ENCODE measurements at places on chromosomes 2 and 18. TPM values are rescaled to one million over a fixed set of nuclear protein-coding genes. Genes with fewer than 3 reads are reported as not detected.
A peak's percentile ranks its signal among the peaks of the same experiment; 100 is the strongest.

The BOD1L2 gene
- polyA plus RNA-seq, result not detected

The SCG2 gene
- polyA plus RNA-seq, result not detected

The STK25 gene
- 70.1 TPM for polyA plus RNA-seq

The DQX1 gene
- not detected for polyA plus RNA-seq

The CNTNAP5 gene
- polyA plus RNA-seq, result not detected

- no peaks in the 10 kb centered on the region for H3K27me3 ChIP-seq
- H3K27ac ChIP-seq, result no peak overlapping the region
- no peaks in the 10 kb centered on the region for H3K4me1 ChIP-seq
- H3K36me3 ChIP-seq, result no peaks in the 10 kb centered on the region
These were observed 378.0 kb upstream of the NRXN1 start for GRCh38 chr2:51409920-51410319.

- no peaks in the 10 kb centered on the region for H3K27me3 ChIP-seq
- no peak overlapping the region for H3K4me3 ChIP-seq
- no peaks in the 10 kb centered on the region for H3K36me3 ChIP-seq
- H3K4me1 ChIP-seq, result peaks cover 14% of the 10 kb centered on the region
- no peak for DNase-seq
These were observed 59.7 kb upstream of the ZC3H15 start for GRCh38 chr2:186426153-186427016.

- H3K27me3 ChIP-seq, result no peaks in the 10 kb centered on the region
- no peak for DNase-seq
- H3K4me3 ChIP-seq, result no peak overlapping the region
- H3K4me1 ChIP-seq, result peaks cover 12% of the 10 kb centered on the region
- no peaks in the 10 kb centered on the region for H3K36me3 ChIP-seq
These were observed 104.6 kb upstream of the RMDN2 start for GRCh38 chr2:37820471-37820986.

GRCh38 chr2:12321886-12322285, 394.9 kb upstream of the TRIB2 start:
- H3K36me3 ChIP-seq, result no peaks in the 10 kb centered on the region
- H3K4me1 ChIP-seq, result peaks cover 3% of the 10 kb centered on the region
- no peak for DNase-seq
- no peak overlapping the region for H3K4me3 ChIP-seq

DNA sequence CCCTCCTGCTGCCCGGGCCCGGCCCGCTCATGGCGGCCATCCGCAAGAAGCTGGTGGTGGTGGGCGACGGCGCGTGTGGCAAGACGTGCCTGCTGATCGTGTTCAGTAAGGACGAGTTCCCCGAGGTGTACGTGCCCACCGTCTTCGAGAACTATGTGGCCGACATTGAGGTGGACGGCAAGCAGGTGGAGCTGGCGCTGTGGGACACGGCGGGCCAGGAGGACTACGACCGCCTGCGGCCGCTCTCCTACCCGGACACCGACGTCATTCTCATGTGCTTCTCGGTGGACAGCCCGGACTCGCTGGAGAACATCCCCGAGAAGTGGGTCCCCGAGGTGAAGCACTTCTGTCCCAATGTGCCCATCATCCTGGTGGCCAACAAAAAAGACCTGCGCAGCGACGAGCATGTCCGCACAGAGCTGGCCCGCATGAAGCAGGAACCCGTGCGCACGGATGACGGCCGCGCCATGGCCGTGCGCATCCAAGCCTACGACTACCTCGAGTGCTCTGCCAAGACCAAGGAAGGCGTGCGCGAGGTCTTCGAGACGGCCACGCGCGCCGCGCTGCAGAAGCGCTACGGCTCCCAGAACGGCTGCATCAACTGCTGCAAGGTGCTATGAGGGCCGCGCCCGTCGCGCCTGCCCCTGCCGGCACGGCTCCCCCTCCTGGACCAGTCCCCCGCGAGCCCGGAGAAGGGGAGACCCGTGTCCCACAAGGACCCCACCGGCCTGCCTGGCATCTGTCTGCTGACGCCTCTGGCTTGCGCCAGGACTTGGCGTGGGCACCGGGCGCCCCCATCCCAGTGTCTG, 767 bp downstream of the RHOB start:
- H3K4me1 ChIP-seq, result peaks cover 3% of the 10 kb centered on the region
- DNase-seq, result peak; percentile 10
- peak overlapping the region; percentile 89 for H3K4me3 ChIP-seq
- peak overlapping the region; percentile 86 for H3K27ac ChIP-seq
- H3K27me3 ChIP-seq, result no peaks in the 10 kb centered on the region

DNA sequence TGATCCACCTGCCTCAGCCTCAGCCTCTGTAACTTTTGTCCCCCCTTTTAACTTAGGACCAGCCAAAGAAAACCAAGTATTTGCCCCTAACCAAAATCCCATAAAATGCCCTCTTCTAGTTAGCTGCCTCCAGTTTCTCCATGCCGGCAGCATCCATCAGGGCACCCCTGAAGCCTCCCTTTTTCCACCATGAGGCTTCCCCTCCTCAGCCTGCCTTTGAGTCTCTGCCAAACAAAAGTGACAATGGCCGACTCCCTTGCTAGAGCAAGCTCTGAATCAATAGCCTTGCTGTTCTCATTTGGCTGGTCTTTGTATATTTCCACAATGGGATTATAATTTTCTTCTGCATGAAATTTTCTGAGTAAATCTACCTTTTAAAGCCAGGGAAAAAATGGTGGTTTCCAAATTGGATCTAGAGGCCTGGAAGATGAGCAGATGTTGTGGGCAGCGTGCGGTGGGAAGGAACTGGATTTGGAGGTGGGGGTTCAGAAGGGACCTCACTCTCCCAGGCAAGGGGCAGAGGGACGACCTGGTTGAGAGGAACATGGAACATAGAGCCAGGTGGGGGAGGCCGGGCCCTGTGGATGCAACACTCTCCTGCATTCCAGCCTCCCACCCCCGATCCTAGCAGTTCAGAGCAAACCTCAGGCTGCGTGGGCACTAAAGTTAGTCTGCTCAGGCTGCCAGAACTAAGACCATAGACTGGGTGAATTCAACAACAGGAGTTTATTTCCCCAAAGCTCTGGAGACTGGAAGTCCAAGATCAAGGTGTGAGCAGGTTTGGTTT, 80.6 kb downstream of the HS6ST1 start:
- peaks cover 6% of the 10 kb centered on the region for H3K4me1 ChIP-seq
- H3K27me3 ChIP-seq, result peaks cover 4% of the 10 kb centered on the region
- no peaks in the 10 kb centered on the region for H3K36me3 ChIP-seq

GRCh38 chr18:35422237-35422636, 45.1 kb upstream of the ZNF396 start:
- H3K4me3 ChIP-seq, result no peak overlapping the region
- H3K27me3 ChIP-seq, result no peaks in the 10 kb centered on the region
- DNase-seq, result no peak
- H3K27ac ChIP-seq, result no peak overlapping the region
- H3K4me1 ChIP-seq, result no peaks in the 10 kb centered on the region
- no peaks in the 10 kb centered on the region for H3K36me3 ChIP-seq

GRCh38 chr18:11276678-11277077, 127.3 kb upstream of the PIEZO2 start:
- H3K36me3 ChIP-seq, result no peaks in the 10 kb centered on the region
- no peak overlapping the region for H3K27ac ChIP-seq
- H3K4me3 ChIP-seq, result no peak overlapping the region
- DNase-seq, result no peak
- H3K4me1 ChIP-seq, result no peaks in the 10 kb centered on the region

GRCh38 chr2:43469713-43470112, 126.1 kb downstream of the THADA start:
- no peaks in the 10 kb centered on the region for H3K27me3 ChIP-seq
- peaks cover 19% of the 10 kb centered on the region for H3K36me3 ChIP-seq
- H3K4me3 ChIP-seq, result no peak overlapping the region
- DNase-seq, result no peak

- no peak for DNase-seq
- no peak overlapping the region for H3K27ac ChIP-seq
- H3K27me3 ChIP-seq, result peaks cover 3% of the 10 kb centered on the region
- H3K4me3 ChIP-seq, result no peak overlapping the region
- H3K4me1 ChIP-seq, result no peaks in the 10 kb centered on the region
These were observed 31.2 kb downstream of the ZDBF2 start for GRCh38 chr2:206305523-206306245.

DNA sequence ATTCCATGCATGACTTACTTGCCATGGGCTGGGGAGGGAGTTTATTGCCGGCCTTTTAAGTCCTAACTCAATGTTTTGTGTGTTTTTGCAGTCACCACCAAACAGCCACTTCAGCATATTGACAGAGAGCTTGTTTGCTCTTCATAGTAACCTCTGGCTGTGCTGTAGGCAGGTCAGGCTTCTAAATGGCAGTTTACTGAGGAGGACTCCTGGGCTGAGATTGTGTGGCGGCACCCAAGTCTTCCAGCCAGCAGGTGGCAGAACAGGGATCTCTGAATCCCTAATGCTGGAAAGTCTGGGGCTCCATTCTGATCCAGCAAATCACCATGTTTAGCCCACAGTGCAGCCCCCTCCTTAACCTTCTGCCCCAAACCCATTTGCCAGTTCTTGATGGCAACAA, 121.2 kb downstream of the CAPN13 start:
- no peak for DNase-seq
- H3K36me3 ChIP-seq, result no peaks in the 10 kb centered on the region
- H3K4me3 ChIP-seq, result no peak overlapping the region
- H3K27me3 ChIP-seq, result no peaks in the 10 kb centered on the region
- H3K27ac ChIP-seq, result no peak overlapping the region
- H3K4me1 ChIP-seq, result peaks cover 8% of the 10 kb centered on the region

- no peak overlapping the region for H3K4me3 ChIP-seq
- no peaks in the 10 kb centered on the region for H3K27me3 ChIP-seq
- peaks cover 2% of the 10 kb centered on the region for H3K4me1 ChIP-seq
- no peak overlapping the region for H3K27ac ChIP-seq
- DNase-seq, result no peak
- H3K36me3 ChIP-seq, result no peaks in the 10 kb centered on the region
These were observed 55.3 kb downstream of the DTNB start for GRCh38 chr2:25617948-25618646.
